ENCODE measurements at places on chromosomes 1 and 21.

DNA sequence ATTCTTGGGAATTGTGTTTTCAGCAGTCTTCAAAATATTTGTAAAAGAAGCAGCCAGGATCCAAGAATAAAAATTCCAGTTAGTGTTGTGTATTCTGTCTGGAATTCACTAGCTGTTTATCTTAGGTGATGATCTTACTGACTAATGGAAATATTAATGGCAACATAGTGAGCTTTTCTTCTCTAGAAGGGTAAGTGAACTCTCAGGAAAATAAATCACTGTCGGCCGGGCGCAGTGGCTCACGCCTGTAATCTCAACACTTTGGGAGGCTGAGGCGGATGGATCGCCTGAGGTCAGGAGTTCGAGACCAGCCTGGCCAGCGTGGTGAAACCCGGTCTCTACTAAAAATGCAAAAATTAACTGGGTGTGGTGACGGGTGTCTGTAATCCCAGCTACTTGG is 87.4 kb upstream of the KIF1B start:
- DNase-seq: peak; percentile 54

DNA sequence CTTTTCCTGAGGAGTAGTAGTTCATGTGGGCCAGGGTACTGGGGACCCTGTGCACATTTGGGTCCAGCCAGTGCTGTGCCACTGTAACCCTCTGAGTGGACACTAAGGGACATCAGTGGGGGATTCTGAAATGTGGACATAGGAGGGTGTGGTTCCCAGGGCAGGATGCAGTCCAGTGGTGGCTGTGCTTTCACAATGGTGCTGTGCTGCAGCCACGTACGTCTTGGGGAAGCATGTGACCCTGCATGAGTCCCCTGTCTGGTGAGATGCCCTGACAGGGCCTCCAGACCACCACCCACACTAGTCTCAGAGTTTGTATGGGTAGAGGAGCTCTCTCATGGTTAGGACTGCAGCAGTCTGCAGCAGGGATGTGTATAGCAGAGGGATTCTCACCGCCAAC is 37.8 kb upstream of the WNT2B start:
- no peak for DNase-seq

DNA sequence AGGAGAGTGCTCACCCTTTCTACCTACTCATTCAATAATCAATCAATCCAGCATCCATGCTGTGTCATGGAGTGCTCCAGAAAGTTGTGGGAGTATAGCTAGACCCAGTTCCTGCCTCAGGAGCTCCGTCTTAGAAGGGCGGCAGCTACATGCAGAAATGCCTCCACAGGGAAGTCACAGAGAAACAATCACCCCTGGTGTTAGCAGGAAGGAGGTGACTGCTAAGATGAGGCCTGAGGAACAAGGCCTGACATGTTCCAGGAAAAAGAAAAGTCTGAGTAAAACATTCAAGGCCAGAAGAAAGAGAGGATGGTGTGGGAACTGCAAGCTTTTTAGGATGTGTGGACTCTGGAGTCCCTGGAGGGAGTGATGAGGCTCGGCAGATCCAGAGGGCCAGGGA is 142.5 kb upstream of the MAGI3 start:
- no peak for DNase-seq

DNA sequence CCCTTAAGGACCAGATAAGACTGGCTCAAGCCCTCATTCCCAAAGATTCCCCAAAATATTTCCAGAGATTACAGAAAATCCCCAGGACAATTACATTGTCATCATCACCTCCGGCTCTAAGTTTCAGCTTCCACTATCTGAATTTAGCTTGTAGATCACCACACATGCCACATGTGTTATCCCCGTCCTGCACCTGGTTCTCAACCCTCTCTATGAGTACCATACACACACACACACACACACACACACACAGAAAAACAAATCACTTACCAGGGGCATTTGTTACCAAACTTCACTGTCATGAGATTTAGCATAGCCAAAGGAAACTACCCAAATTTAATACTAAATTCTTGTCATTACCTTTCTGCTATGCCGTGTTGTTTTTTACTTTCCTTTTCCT is 15.4 kb upstream of the TSPAN1 start:
- DNase-seq: no peak

GRCh38 chr1:202283379-202283844 is 58.3 kb downstream of the UBE2T start:
- peak; percentile 43 for DNase-seq

DNA sequence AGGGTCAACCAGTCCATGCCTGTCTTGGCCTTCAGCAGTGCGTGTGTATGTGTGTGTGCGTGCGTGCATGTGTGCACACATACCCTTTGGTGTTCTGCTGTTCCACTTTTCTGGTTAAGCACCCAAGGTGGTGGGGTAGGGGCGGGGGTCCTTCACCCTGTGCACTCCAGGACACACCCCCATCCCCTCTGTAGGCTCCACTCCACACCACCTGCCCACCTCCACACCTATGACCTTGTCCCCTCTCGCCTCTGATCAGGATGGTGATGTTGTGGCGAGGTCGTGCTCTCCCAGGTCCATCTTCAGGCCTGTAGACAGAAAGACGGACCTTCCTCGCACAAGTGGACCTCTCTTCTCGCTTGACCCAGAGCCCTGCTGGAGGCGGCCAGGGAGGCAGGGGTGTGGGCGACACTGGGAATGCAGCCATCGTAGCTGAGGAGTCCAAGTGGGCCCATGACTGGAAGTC is 44.6 kb downstream of the WDR4 start:
- no peak for DNase-seq

- peak; percentile 62 for DNase-seq
These were observed 91.5 kb downstream of the MRPL39 start for GRCh38 chr21:25515484-25516405.

GRCh38 chr1:116914667-116915066 is 5.0 kb downstream of the PTGFRN start:
- no peak for DNase-seq

DNA sequence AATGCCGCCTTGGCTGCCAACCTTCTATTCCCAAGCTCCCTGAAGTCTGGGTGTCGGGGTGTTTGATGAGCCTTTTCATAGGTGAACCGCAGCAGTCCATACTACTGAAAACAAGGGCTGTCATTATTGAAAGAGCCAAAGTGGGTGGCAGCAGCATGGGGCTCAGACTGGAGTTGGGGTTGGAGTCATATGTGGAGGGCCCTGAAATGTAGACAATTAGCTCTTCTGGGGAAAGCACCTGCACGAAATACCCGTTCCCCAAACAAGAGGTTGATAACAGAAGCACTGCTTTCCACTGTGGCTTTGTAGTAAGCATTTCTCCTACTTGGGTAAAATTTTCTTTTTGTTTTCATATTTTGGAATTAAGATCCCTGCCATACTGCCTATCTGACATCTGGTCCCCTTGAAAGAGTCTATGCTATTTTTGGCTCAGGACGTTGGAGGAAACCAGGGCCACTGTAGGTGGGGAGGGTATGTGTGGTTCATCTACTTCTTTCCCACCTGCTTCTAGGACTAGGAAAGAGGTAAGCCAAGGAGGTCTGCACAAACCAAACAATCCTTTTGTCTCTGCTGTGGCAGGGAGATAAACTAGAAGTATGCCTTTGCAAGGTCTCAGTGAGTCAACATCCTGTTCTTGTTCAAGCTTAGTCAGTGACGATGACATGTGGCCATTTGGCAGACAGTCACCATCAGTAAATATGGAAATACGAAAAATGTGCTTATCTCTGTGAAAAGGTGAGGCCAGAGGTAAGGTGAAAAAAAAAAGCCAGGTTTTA is 197.0 kb upstream of the UBE2U start:
- peak; percentile 58 for DNase-seq

DNA sequence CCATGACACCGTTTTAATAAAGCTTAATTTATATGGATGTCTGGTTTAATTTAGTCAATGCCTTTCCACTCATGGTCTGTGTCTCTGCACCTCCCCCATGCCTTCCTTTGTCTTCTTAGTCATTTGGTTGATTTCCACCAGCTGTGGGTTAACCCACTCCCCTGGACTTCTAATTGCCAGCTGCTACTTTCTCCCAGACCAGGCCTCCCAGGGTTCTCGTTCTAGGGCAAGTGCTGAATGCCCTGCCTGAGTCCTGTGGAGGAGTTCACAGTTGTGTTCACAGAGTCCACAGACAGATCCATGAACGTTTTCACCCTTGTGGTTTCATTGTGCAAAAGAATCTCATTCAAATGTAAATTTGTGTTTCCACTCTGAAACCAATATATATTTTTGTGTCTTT is 243.4 kb downstream of the NUF2 start:
- no peak for DNase-seq

- DNase-seq: no peak
These were observed 11.8 kb downstream of the TPM3 start for GRCh38 chr1:154179946-154180687.

- DNase-seq: peak; percentile 49
These were observed 862 bp downstream of the GSTM3 start for GRCh38 chr1:109739738-109740614.

GRCh38 chr1:192401825-192402224 is 85.0 kb downstream of the RGS21 start:
- peak; percentile 39 for DNase-seq

GRCh38 chr1:37634244-37634991 is at the start of gene RSPO1:
TSS of gene RSPO1 (minus strand) at chr1:37634892. CDS start at chr1:37629661, 5,231 bp downstream.
- DNase-seq: peak; percentile 8

DNA sequence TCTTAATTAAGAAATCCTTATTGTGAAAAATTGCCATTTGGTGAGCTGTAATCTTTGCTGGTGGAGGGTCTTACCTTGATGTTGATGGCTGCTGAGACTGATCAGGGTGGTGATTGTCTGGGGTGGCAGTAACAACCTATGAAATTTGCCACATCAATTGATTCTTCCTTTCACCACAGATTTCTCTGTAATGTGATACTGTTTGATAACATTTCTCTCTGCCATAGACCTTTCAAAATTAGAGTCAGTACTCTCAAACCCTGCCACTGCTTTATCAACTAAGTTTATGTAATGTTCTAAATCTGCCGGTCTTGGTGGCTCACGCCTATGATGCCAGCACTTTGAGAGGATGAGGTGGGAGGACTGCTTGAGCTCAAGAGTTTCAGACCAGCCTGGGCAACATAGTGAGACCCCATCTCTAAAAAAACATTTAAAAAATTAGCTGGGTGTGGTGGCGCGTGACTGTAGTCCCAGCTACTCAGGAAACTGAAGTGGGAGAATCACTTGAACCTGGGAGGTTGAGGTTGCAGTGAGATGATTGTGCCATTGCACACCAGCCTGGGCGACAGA is 5.0 kb downstream of the KPNA6 start:
- DNase-seq: no peak

DNA sequence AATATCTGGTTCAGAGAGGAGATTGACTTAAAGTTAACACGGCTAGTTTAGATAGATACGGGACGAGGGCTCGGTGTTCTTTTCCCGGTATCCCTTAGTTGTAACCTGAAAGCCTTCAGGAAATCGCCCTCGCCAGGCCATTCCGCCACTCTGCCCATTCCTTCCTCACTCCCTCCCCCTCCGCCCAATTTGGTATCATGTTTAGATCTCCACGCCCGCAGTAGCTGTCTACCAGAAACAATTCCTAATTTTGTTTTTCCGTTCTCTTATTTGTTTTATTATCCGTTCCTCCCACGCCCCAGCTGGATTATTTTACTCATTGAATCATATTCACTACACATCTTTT is 685 bp upstream of the VAMP4 start:
- peak; percentile 40 for DNase-seq

DNA sequence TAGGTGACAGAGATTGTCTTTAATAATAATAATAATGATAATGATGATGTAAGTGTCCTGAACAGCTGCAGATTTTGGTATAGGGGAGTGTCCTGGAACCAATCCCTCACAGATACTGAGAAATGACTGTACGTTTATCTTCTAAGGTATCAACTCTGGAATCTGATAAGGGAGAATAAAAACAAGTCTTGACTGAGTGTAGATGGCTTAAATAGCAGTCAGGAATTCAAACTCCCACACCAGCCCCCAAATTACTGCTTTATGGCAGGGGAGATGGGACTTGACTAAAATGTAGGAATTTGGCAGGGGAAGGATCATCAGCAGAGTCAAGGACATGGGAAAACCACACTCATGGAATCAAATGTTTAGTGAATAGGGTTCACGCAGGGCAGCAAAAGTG is 6.1 kb upstream of the VHLL start:
- DNase-seq: no peak

GRCh38 chr21:44467859-44468195 is 12.5 kb downstream of the LRRC3 start:
- no peak for DNase-seq

DNA sequence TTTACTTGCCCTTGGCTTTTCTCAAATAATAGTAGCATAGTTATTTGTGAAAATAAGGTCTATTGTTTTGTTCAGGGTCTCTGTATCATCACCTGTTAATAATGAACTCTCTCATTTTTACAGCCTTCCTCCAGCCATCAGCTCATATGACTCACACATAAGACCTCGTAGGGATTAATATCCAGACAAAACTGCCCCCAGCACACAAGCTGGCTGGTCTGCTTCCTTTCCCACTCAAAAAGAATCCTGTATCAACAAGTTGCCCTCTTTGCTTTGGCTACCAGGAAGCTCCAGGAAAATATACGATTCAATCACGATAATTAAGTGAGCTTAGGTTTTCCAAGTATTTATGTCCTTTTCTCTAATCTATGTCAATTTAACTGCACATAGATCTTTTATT is 119.2 kb downstream of the DMRTB1 start:
- DNase-seq: no peak

DNA sequence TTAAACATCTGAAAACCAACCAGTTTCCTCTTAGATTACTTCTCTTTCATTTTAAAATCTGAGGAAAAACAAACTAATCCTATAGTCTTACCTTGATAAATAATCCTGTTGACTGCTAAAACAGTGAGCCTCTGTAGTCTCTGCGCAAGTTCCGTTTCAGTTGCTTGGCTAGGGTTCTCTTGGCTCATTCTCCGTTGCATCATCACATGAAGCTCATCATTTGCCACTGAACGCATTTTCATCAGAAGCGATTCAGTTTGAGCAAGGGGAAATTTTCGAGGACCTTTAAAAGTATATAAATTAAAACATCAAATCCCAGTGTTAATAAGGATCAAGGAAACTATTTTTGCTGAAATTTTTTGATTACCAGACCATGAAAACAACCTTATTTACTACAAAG is 96.7 kb upstream of the GNG4 start:
- DNase-seq: no peak

DNA sequence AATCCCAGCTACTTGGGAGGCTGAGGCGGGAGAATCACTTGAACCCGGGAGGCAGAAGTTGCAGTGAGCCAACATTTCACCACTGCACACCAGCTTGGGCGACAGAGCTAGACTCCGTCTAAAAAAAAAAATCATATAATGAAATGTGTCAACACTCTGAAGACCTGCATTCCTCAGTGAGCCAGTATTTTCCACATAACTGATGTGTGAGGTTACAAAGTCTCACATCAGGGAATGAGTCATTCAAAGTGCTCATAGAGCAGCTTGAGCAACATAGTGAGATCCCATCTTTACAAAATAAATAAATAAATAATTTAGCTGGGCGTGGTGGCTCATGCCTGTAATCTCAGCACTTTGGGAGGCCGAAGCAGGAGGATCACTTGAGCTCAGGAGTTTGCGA is 65.5 kb downstream of the CASZ1 start:
- peak; percentile 90 for DNase-seq

- no peak for DNase-seq
These were observed 2.1 kb downstream of the KHDC4 start for GRCh38 chr1:155932081-155932480.

All from choroid plexus epithelial cell (primary cell).